CD4-positive, CD25-positive, alpha-beta regulatory T cell (primary cell): ENCODE measurements at places on chromosomes 12 and 14. TPM values are rescaled to one million over a fixed set of nuclear protein-coding genes. Genes with fewer than 3 reads are reported as not detected.

The GPR137C gene
- total RNA-seq, result 0.22 TPM

- DNase-seq, result no peak
Observed at GRCh38 chr14:68672609-68673285, 120.1 kb downstream of the ZFP36L1 start.

DNA sequence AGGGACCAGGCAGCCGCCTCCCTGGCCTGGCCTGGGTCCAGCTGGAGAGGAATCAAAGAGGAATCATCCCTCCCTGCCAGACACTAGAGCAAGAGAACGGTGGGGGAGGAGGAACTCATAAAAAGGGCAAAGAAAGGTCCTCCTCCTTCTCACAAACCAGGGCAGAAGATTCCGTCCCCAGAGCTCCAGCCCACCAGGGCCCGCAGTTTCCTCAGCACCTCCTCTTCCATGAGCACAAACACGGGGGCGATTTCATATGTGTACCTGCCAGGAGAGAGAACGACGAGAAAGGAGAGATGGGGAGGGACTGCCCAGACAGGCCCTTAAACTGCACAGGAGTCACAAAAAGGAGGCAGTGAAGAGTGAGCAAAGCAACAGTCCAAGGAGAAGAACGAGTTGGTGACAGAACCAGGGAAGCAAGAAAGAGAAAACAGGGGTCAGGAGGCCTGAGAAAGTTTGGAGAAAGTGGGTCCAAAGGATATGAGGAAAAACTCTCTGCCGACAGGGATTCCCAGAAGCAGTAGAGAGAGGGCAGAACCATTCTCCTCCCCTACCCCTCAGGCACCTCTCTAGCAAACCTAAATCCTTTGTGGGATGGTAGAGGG is 8.7 kb upstream of the ZNF740 start:
- DNase-seq, result no peak

GRCh38 chr12:132596016-132596415 is 14.4 kb downstream of the LRCOL1 start:
- DNase-seq, result no peak

DNA sequence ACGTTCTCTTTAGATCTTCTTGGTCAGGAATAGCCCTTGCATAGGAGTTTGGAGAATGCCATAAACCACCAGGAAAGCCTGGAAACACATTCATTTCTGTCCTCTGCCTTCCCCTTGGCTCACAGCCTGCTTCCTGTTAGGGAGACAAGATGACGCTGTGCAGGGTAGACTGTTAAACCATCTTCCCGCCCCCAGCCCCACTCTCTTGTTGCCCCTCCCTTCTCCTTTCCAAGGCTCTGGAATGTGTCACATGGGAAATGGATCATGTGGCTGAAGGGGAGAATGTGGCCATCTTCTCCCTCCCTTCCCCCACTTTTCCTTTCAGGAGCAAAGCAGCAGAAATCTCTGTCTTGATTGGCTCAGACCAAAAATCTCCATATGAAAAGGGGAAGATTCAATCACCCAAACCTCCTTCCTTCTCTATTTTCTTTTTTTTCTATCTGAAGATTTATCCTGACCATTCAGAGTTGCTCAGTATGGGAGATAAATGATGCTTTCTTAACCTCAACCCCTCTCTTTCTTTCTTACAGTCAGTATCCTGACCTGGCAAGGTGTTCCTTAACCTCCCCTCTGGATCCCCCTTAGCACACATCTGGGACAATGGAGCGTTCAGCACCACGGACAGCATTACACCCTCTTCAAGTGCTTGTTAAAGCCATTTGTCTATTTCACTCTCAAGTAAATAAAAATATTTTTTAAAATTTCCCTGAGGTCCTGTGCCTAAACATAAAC is 11.4 kb downstream of the GPR19 start:
- no peak for DNase-seq

The APOF gene
- total RNA-seq, result not detected

The RTL1 gene
- not detected for total RNA-seq

- peak; percentile 49 for DNase-seq
Observed at GRCh38 chr12:32120419-32120818, 13.8 kb downstream of the BICD1 start.

DNA sequence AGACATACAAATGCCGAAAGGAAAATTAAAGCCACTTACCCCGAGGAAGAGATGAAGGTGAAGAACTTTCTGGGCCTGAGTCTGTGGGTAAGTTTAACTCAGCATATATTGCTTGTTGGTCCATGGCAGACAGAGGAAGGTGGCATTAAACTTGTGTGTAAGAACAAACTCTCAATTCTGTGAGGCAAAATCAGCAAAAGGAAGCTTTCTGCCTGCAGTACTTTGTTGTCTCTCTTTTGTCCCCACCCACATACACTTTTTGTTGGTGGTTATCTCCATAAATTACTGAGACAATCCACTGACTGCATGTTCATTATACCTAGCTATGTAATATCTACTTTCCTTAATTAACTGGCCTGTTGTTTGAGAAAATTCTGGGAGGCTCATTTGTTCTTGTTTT is at the start of gene KLRB1:
Gene KLRB1 (minus strand): TSS at position 201 of the 400 bp plus-strand sequence. CDS start 77 bp downstream, at position 124.
- DNase-seq, result peak; percentile 20

The SLC8A3 gene
- 0.37 TPM for total RNA-seq

DNA sequence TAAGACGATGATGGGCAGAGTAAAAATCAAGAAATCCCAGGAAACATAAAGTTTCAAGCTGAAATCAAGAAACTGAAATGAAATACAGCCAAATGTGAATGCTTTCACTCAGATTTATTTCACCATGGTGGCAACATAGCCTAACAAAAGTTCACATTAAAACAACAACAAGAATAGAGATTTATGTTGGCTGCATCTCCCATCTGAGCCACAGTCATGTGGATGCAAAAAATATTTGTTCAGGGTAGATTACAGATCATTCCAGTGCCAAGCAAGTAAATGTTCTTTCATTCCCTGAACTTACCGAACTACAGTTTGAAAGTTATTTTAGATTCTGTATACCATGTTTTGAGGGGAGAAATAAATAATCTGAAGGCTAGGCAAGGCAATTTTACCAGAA is 159.9 kb upstream of the TMTC1 start:
- no peak for DNase-seq

- no peak for DNase-seq
Observed at GRCh38 chr14:89085231-89085731, 260.8 kb downstream of the TTC8 start.

The DPF3 gene
- 2.0 TPM for total RNA-seq

The KCNA1 gene
- total RNA-seq, result not detected

DNA sequence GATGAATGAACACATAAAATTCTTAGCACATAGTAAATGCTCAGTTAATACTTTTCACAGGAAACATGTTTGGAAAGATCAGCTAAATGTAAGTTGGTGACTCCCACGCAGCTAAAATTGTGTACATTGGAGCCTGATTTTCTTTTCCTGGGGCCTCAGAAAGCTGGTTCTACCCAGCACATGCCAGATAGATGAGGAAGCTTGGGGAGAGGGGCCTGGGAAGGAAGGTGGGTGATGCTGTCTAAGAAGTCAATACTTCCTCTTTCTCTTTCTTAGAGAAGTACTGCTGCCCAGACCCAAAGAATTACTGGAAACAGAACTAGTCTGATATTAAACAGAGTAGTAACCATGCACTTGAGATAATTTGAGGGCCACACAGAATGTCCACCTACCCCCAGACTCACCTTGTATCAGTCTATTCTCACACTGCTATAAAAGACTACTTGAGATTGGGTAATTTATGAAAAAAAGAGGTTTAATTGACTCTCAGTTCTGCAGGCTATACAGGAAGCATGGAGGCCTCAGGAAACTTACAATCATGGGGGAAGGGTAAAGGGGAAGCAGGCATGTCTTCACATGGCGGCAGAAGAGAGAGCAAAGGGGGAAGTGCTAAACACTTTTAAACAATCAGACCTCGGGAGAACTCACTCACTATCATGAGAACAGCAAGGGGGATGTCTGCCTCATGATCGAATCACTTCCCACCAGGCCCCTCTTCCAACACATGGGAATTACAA is 123.3 kb upstream of the MED13L start:
- no peak for DNase-seq

- no peak for DNase-seq
Observed at GRCh38 chr12:62269464-62270228, 9.4 kb downstream of the USP15 start.

The TBX5 gene
- total RNA-seq, result not detected

GRCh38 chr12:51863933-51864832 is 15.7 kb upstream of the FIGNL2 start:
- no peak for DNase-seq

The CLEC6A gene
- total RNA-seq, result not detected

DNA sequence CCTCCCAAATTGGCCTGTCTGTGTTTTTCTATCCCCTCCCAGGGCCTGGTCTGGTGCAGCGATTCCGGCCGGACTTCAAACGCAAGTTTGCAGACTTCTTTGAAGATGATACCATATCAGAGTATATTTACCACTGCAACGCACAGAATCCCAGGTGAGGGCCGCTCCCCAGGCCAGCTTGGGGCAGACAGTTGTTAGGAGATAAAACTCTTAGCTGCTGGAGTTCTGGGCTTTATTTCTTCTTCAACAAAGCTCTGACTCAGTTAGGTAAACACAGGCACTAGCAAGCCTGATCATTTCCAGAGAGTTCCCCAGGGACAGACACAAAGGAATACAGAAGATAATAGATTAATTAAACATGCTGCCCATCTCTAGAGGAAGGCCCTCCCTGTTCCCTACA is 8.3 kb downstream of the ABHD4 start:
- no peak for DNase-seq

DNA sequence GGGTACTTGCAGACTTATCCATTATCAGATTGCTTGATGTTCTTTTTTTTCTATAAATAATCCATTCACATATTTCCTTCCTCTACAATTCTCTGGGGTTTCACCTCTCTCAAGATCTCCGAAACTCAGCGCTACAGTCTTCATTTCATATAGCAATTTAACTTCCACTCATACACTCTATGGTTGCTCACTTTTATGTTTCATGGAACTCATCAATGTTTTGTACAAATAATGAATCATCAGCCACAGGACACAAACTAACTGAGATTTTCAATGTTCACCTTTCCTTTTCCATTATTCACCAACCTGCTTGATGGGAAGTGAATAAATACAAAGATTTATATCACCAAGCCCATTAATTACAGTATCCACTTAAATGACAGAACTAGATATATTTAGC is 534.7 kb downstream of the LRFN5 start:
- no peak for DNase-seq

GRCh38 chr14:91417120-91417982 is at the start of gene CCDC88C:
TSS of gene CCDC88C (minus strand) at chr14:91417820. CDS start at chr14:91417690, 130 bp downstream.
- DNase-seq, result peak; percentile 72

- DNase-seq, result no peak
Observed at GRCh38 chr12:3920351-3921150, 47.4 kb upstream of the PARP11 start.

The PNP gene
- total RNA-seq, result 33.4 TPM

- no peak for DNase-seq
Observed at GRCh38 chr12:45354399-45354798, 138.5 kb downstream of the ANO6 start.

DNA sequence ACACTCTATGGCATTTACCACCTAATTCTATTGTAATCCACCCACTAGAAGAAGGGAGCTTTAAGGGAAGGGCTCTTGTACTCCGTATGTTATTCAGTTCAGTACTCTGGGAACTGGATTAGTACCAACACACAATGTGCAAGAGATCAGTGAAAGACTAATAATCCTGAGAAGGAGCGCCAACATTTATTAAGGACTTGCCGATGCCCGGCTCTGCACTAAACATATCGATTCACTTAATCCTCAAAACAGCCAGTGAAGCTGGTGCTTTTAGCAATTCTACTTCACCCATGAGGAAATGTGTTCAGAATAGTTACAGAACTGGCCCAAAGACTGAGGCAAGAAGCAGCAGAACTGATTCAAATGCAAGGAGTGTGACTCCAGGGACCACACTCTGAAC is 80.9 kb downstream of the RPS6KA5 start:
- no peak for DNase-seq

The RAPGEF3 gene
- total RNA-seq, result 0.79 TPM

The SBNO1 gene
- total RNA-seq, result 36.4 TPM

GRCh38 chr14:106269029-106269428 is 742.6 kb downstream of the TMEM121 start:
- no peak for DNase-seq

GRCh38 chr12:17108877-17109541 is 503.0 kb upstream of the LMO3 start:
- no peak for DNase-seq

- no peak for DNase-seq
Observed at GRCh38 chr14:49849213-49849847, 3.3 kb downstream of the NEMF start.

DNA sequence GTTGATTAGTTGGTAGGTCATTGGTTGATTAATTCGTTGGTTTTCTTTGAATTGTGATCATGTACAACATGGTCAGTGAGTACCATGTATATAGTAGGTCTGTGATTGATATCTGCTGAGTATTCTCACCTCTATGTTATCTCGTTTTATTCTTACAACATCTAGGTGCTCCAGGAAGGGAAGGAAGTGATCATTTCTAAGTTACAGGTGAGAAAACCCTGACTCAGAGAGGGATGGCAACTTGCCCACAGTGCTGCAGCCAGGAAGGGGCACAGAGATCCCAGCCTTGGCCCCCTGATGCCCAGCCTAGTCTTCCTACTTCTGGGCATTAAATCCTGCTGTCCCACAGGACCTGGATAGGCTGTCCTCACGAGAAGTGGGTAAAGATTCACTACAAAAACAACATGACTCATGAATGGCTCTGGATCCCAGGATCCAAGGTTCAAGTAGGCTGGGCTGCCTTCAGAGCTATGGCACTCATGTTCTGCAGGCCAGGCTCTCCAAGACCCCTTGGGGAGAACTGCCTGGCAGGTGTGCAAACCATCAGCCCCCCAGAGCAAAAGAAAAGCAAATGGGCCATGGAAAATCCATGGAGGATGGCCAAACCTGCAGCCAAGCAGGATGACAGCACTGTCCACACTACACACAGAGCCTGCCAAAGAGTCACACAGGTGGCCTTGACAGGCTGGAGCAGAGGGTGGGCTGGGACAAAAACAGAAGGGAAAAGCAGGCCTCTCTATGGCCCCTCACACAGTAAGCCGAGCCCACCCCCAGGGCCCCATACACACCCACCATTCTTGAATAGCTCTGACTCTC is 146.2 kb downstream of the BCL11B start:
- no peak for DNase-seq

The SUPT16H gene
- total RNA-seq, result 49.7 TPM

- DNase-seq, result no peak
Observed at GRCh38 chr12:100857418-100857817, 62.8 kb downstream of the ANO4 start.

DNA sequence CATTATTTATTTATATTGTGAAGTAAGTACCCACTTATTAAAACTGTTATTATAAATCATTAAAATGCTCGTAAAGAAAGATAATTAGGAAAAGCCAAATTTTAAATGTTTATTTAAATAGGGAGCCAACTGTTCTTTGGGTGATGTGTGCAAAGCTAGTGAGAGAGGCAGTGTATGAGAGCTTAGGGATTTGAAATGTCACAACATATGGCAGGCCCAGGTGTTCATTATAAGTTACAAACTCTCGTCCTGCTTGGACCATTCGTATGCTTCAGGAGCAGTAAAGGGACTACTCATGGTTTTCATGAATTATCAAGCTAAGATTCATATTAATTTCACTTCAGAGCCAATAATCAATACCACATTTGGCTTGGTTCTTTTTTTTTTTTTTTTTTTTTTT is 154.5 kb downstream of the TGFB3 start:
- DNase-seq, result no peak

The WSCD2 gene
- total RNA-seq, result 2.3 TPM

The KLRD1 gene
- total RNA-seq, result 0.20 TPM

The KRT71 gene
- not detected for total RNA-seq

The FOXG1 gene
- total RNA-seq, result not detected

GRCh38 chr14:103192246-103192840 is 69.1 kb downstream of the TNFAIP2 start:
- DNase-seq, result no peak

GRCh38 chr12:19546611-19547162 is 107.4 kb downstream of the AEBP2 start:
- DNase-seq, result no peak

The HOXC10 gene
- not detected for total RNA-seq
